Skeletal muscle cell (primary cell): ENCODE measurements at places on chromosomes 7 and 10.

GRCh38 chr7:81367326-81367931, 402.4 kb downstream of the HGF start:
- DNase-seq = peak; percentile 83

DNA sequence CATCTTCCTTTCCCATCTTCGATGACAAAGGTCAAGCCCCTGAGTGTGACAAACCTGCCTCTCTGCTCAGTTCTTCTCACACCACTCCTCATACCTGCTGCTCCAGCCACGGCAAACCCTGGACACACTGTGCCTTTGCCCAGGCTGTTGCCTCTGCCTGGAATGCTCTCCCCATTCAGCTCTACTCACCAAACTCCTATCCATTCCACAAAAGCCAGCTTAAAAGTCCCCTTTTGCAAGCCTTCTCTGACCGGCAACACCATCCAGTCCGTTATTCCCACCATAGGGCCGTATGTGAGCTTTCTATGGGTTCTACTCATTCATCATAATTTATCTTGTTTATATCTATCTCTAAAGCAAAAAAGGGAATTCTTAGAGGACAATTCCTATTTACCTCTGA, 15.2 kb downstream of the GFRA1 start:
- DNase-seq = no peak

GRCh38 chr7:69825113-69825972, 227.1 kb downstream of the AUTS2 start:
- DNase-seq = no peak

- no peak for DNase-seq
Observed at GRCh38 chr7:108684629-108685028, 115.0 kb downstream of the DNAJB9 start.

- no peak for DNase-seq
Observed at GRCh38 chr7:46032353-46032752, 111.3 kb upstream of the IGFBP3 start.

DNA sequence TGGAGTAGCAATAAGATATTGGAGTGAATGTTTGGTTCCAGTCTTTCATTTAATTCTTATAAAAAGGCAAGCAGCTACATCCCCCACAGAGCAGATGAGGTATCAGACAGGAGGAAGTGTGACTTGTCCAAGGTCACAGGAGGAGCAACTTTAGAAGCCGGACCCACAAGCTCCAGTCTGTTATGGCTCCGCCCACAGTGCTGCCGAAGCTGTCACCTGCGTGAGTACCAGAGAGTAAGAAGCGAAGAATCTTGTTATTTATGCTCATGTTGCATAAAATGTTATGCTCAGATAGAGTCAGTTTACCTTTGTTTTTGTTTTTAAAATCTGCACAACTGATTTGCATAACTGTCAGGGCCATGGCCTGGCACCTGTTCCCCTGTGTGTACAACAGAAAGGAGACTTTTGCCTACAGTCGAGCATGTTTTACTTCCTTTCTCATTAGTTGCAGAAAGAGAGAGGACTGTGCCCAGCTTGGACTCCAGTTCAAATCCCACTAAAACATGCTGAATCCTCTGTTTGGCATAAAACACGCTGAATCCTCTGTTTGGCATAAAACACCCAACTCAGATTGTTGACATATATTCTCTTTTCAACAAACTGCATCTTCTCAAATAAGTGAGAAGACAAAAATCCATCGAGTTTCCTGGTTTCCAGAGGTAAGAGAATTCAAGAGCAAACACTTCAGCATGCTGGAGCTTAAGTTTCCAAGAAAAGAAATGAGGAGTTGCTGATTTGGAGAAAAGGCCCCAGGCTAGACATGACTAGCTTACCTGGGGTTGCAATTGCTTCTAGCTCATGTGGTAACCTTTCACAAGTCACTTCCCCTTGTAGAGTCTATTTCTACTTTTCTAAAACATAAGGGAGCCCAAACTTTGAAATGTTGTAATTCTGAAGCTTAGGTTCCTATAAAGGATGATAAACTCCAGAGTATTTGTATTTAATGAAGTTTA, 409.8 kb upstream of the ZMIZ1 start:
- DNase-seq = no peak

- DNase-seq = no peak
Observed at GRCh38 chr10:43354879-43355380, 16.5 kb upstream of the FXYD4 start.

- no peak for DNase-seq
Observed at GRCh38 chr7:25134358-25135010, 9.4 kb upstream of the CYCS start.

DNA sequence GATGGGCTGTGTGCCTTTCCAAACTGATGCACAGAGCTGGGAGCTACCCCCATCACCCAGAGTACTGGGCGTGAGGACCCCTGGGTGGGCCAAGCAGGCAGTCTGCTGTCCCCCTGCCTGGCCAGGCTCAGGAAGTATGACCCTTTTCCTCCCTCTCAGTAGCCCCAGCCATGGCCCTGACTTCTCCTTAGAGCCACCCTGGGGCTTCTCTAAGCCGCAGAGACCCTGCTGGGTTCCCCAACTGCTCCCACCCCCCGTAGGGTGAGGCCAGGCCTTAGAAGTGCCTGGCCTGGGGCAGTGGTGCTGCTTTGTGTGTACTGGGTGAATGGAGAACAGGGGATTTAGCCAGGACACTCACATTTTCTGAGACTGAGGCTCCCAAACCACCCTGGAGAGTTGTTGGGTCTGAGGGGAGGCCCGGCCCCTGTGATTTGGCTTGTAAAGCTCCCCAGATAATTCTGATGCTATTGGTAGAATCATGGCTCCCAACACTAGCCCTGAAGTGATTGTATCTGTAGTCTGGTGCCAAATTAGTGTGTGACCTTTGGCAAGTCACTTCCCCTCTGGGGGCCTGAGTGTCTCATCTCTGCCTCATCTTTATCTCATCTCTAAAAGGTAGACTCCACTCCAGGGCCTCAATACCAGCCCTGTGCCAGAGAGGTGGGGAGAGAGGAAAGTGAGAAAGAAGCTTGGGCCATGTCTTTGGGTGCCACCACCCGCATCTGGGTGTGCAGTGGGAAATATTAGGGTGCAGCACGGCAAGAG, 99.7 kb upstream of the PPIF start:
- DNase-seq = no peak

- DNase-seq = no peak
Observed at GRCh38 chr7:44277391-44277790, 48.0 kb downstream of the CAMK2B start.

DNA sequence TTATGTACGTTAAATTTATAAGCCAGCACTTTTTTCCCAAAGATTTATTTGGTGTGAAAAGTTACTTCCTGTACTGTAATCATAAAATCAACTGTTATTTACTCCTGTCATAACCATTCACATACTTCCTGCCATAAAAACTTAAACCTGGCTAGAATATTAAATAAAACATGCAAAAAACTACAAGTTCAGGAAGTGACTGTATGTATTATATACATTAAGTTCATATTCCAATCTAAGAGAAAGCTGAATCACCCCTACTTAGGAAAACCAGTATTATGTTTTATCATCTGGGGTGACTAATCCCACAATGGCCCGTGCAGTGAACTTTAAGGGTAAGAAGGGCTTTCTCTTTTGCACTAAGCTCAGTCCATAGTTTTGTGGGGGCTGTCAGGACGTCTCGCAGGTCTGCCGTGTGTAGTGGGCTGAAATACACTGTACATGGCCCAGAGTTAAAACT, 183.7 kb upstream of the KLF14 start:
- DNase-seq = no peak

GRCh38 chr10:12444981-12445700, 95.8 kb downstream of the CAMK1D start:
- DNase-seq = no peak

DNA sequence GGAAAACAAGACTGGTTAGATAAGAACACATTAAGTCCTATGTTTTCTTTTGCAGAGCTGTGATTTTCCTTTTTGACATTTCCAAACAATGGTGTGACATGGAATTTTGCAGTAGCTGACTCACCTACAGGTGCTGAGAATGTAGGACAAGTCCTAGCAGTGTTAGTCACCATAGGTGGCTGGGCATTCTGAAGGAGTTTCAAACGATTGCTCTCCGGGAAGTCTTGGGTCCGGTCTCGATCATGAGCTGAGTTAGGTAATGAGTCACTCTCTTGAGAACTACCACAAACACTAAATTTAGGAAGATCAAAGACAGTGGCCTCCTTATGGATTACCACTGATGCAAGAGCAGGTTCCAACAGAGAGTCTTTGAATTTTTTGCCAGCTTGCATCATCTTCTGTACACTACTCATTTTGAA, 3.6 kb downstream of the FIGNL1 start:
- peak; percentile 80 for DNase-seq

- DNase-seq = no peak
Observed at GRCh38 chr7:24911213-24911603, 68.8 kb downstream of the OSBPL3 start.

DNA sequence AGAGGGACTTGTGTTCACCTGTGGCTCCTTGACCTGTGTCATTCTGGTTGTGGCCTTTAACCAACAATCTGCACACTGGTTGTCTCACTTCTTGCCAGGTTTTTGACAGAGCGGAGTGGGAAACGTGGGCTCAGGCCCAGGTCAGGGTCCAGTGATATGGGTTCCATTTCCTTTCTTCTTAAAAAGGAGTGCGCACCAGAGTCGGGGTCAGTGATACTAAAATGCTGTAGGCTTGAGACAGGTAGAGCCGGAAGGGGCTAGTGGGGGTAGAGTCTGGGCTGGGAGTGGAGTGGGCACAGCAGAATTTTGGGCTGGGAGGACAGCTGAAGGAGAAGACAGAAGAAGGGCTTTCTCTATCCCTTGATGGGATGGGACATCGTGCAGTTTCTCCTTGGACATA, 61.2 kb downstream of the SH2D4B start:
- no peak for DNase-seq

DNA sequence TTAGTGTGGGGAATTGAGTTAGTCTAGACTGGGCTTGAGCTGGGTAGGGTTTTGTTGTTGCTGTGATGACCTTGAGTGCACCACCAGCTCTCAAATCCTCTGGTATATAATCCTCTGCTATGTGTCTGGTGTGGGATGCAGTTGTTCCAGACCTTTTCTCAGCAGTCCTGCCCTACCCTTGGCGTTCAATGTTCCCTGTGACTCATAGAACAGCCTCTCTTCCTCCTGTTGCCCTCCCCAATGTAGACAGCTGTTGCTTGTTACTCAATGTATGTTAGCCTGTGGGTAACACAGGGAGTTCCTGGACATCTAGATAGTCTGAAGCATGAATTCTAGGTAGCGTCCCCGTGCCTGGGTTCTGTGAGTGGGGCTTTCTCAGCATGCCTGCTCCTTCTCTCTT, 19.8 kb downstream of the ACBD7 start:
- peak; percentile 78 for DNase-seq

- DNase-seq = no peak
Observed at GRCh38 chr7:25804154-25804553, 347.8 kb upstream of the NFE2L3 start.

DNA sequence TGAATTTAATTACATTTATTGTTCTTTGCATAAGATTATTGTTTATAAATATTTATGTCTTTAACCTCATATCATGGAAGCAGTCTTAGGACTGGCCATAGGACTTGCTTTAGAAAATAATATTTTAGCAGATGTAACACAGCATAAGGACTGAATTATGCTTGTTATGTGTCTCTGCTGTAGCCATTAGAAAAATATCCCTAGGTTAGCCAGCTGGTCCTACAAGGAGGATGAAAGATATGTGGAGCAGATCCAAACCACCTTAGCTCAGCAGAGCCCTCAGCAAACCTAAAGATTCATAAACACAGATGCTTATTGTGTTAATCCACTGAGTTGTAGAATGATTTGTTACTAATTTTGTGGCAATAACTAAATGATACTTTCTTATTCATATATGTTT, 166.0 kb upstream of the COL1A2 start:
- DNase-seq = no peak

DNA sequence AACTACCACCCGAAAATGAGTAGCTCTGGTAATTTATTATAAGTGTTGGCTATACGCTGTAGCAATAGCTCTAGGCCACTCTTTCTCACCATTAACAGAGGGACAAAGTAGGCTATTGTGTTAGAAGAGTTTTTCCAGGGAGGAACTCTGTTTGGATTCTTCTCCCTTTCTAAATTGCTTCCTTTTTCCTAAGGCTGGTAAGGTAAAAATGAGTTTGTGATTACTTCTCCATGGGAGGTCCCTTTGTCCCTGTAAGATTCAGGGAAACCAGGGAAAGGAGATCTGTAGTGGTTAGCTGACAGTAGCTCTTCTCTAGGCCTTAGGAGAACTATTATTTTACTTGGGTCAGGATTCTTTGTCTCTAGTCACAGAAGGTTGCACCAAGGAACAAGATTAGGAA, 23.2 kb upstream of the SEMA3E start:
- no peak for DNase-seq

DNA sequence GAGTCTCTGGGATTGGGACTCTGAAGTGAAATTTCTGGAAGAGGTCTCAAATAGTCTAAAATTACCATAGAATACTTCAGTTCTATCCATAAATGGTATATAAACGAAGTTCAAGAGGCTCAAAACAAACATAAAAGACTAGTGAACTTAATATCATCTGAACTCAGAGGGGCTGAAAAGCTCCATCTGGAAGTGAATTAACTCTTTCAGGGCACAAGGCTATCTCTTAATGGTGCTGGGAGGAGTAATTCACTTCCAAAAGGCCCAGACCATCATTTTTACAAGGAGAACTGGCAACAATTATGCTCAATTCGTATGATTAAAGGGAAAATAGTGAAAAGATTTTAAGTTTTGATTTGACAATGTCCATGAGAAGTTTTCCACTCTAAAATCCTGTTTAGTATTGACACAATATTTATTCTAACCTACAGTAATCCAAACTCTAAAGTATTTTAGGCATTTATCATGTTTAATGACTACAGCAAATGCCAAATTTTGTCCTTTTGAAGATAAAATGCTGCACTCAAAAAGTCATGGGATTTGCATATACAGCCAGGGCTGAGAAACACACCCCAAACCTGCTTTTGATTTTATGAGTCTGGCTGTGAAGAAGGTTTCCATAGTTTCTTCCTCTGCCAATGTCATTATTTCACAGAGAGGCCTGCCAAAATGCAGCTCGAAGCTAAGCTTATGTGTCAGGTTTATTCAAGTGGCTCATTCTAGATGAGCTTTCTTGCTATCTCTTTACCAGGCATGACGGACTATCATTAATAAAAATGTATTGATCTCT, 143.9 kb downstream of the HIBADH start:
- DNase-seq = no peak
